ENCODE measurements at places on chromosomes 2 and 18.

GRCh38 chr2:55489467-55490062 is 30.0 kb upstream of the CFAP36 start:
- no peak for DNase-seq

GRCh38 chr2:166634706-166635105 is 140.7 kb upstream of the SCN7A start:
- DNase-seq, result no peak

GRCh38 chr2:240522406-240522805 is 35.4 kb downstream of the ANKMY1 start:
- no peak for DNase-seq

DNA sequence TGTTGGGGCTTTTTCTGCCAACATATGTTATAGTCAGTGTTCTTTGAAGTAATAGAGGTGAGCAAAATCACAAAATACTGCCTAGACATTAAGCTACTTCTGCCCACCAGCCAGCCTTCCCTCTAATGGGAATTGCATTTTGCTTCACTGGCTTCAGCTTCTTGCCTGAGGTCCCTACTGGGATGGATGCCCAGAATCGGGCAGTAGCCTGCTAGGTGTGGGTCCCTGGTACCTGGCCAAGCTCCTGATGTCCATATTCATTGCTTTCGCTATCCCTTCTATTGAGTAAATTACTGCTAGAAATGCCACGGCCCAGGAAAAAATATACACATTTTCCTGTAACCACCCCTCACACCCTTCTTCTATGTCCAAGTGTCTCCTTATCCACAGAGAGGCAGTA is 27.0 kb downstream of the CRYGD start:
- no peak for DNase-seq

DNA sequence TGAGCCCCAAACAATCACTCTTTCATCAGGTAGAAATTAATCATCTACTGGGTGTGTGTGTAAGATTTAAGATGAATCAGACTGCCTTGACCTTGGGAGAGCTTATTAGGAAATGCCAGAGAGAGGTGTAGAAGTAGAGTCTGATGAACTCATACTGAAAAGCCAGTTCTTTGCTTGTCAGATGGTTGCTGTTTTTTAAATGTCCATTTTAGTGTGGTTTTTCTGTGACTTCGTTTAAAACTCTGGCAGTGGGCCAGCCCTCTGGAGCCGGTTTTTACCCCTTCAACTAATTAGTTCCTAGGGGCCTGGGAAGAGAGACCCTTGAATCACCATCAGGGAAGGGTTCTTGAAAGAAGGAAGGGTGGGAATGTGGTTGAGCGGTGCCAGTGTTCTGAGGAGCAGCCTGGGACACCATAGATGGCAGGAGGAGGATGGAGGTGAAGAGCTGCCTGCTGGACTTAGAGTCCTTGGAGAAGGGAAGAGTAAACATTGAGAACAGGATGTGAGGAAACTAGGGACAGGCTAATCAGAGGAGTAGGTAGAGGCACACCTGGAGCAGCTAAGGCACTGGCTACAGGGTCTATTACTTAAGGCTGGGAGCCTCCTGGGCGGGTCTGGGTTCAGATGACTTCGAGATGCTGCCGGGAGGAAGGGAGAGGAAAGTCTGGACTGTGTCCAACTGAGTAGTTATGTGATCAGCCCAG is 66.1 kb downstream of the LRRFIP1 start:
- DNase-seq, result no peak

- DNase-seq, result no peak
Measured at GRCh38 chr18:9851511-9851910, 34.3 kb upstream of the TXNDC2 start.

GRCh38 chr2:224576088-224576715 is 9.0 kb downstream of the CUL3 start:
- DNase-seq, result no peak

DNA sequence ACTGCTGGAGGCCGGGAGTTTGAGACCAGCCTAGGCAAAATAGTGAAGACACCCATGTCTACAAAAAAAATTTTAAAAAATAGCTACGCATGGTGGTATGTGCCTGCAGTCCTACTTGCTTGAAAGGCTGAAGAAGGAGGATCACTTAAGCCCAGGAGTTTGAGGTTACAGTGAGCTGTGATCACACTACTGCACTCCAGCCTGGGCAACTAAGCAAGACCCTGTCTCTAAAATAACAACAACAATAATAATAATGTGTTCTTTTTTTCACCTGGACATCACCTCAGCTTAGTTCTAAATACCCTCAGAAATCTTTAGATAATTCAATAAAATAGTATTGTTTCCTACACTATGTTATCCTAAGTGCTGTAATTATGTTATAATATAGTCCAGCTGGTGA is 397.1 kb upstream of the ZNF804A start:
- DNase-seq, result no peak

DNA sequence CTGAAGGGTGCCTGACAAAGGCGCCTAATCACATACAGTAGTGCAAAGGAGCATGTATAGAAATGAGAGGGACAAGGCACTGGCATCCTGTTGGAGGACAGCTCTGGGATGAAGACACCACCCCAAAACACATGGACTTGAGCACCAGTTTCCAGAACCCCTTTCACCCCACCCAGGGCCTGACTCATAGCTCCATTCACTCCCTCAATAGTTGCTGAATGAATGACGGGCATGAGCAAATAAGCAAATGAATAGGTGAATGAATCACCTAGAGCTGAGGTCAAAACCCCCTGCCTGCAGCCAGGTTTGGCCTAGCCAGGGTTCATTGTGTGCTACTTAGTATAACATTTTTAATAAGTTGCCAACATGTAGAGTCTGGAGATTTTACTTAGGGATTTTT is 66.3 kb downstream of the NRP2 start:
- no peak for DNase-seq

- DNase-seq, result no peak
Measured at GRCh38 chr2:98188351-98189046, 101.5 kb downstream of the VWA3B start.

DNA sequence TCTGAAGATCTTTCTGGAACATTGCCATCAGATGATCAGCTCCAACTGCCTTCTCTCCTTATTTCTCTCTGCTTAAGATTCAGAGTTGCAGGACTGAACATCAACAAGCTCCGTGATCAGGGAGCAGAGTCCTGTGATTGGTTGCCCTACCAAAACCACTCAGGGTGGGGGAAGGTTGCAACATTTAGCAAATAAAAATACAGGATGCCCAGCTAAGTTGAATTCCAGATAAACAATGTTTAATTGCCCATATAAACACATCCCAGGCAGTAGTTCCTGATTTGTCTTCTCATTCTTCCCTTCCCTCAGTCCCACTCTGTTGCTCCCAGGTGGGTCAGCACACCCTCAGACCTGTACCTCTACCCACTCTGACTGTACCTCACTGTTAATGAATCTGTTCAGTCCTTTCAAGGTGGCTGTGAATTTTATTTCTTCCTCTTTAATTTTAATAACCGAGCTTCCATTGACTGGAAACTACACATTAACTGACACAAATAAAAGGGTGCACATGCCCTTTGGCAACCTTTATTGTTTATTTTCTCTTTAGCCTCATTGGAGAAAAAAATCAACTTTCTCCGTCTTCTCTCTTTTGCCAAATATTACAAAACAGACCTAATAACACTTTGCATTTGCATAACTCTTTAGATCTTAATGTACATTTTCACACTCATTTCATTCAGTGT is 167.1 kb upstream of the PKDCC start:
- DNase-seq, result no peak

DNA sequence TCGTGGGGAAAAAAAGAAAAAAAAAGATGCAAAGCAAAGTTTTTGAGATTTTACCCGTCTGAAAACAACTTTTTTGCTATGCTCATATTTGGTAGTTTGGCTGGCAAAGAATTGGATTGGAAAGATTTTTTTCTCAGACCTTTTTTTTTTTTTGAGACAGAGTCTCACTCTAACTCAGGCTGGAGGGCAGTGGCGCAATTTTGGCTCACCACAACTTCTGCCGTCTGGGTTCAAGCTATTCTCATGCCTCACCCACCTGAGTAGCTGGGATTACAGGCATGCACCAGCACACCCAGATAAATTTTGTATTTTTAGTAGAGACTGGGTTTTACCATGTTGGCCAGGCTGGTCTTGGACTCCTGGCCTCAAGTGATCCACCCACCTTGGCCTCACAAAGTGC is 56.3 kb upstream of the TANC1 start:
- no peak for DNase-seq

- no peak for DNase-seq
Measured at GRCh38 chr2:15672961-15673918, 81.6 kb downstream of the DDX1 start.

- DNase-seq, result no peak
Measured at GRCh38 chr2:42809131-42809818, 16.9 kb upstream of the HAAO start.

DNA sequence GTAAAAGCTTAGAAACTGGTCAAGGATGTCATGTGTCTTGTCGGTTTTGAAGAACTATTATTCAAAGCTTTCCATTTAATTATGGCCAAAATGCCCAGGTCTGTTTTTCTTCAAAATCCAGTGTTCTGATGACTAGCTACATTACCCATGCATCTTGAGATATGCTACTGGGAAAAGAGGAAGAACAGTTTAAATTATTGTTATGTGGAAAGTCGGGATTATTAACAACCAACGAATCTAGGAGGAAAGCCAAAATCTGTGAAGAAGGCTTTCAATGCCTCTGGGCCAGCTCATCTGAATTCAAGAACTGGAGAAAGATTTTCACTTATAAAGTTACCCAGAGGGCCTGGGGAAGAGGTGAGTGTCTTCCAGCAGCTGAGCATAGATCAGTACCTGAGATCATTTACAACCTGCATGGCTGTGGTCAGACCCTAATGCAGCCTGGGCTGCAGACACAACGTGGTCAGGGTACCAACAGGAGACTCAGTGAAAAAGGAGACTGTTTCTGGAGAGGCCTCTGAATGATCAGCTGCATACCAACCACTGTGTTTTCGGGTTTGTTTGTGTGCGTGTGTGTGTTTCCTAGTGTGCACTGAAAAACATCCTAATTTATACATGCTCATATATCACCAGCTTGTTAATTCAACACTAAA is 308.5 kb downstream of the NRXN1 start:
- DNase-seq, result no peak

GRCh38 chr18:46250084-46250811 is 146.1 kb downstream of the HAUS1 start:
- peak; percentile 25 for DNase-seq

DNA sequence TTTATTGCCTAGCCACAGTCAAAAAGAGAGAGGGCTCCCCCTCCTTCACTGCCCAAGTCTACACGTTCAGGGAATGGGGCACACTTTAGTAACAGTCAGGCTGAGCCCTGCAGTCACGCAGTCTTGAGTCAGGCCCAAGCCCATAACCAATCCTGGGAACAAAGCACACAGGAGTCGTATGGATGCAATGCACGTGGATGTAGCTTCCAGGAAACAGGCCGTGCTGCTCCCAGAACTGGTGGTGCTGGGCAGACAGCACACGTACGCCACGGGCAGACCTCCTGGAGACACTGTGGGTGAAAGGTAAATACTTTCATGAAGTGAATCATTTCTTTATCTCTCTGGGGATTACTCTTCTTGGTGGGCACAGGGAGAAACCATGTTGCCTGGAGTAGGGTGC is 30.0 kb upstream of the MBP start:
- DNase-seq, result no peak

- DNase-seq, result no peak
Measured at GRCh38 chr2:231260442-231261208, 62.2 kb downstream of the ARMC9 start.

DNA sequence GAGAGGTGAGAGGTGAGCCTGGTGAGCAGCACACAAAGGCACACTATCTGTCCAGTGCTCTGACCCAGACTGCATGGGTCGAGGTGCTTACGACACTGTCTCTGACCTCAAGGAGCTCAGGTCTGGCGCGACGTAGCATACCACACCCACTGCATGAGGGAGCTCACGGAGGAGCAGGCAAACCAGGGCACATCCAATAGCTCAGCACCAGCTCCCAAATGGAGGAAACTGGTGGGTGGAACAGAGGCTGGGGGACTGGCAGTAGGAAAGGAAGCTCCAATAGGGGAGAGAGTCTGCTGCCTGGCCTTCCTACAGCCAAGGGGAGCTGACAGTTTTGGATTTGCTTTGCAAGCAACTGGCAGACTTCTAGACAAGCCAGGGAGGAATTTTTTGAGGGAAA is 36.3 kb downstream of the CELF4 start:
- DNase-seq, result no peak

All from activated CD4-positive, alpha-beta T cell treated with anti-CD3 and anti-CD28 coated beads, Interleukin-2, amount 50 U/mL, for 4 hours (primary cell).